ENCODE measurements at places on chromosomes 4 and X.

GRCh38 chr4:146846882-146847281 is 98.8 kb downstream of the TTC29 start:
- no peak for DNase-seq

- DNase-seq = no peak
Measured at GRCh38 chr4:5960252-5960880, 57.9 kb downstream of the C4orf50 start.

DNA sequence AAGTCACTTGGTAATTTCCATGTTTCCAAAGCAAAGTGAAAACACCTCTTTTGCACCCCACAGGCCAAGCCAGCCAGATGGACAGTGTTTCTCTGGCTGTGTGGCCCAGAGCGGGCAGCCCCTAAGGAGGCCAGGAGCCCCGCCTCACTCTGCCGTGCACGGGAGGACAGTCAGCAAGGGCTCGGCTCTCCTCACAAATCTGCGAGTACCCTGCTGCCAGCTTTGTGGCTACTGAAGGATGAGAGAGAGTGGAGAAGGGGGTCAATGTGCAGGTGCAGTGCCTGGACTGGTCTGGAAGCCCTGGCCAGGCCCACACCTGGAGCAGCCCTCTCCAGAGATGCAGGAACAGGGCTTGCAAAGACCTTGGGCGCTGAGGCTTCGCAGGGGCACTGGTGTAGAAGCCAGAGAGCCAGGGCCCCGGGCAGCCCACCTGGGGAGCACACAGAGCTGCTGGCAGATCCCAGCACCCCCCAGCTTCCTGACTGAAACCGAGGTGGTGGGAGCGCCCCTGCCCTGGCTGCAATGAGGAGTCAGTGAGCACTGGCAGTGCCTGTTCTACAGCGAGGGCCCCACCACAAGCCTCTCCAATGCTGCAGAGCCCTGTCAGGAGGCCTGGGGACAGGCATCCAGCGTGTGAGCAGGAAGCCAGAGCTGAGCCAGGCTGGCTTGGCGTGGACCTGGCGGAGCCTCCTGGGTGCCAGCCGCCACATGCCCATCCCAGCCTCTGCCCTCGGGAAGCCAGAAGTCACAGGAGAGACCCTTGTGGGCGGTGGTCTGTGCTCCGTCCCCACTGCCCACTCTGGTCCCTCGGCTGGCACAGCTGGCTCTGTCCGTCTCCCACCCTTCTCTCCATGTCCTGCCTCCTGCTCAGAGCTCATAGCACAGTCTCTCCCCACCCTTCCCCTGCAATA is 3.9 kb downstream of the SPON2 start:
- no peak for DNase-seq

DNA sequence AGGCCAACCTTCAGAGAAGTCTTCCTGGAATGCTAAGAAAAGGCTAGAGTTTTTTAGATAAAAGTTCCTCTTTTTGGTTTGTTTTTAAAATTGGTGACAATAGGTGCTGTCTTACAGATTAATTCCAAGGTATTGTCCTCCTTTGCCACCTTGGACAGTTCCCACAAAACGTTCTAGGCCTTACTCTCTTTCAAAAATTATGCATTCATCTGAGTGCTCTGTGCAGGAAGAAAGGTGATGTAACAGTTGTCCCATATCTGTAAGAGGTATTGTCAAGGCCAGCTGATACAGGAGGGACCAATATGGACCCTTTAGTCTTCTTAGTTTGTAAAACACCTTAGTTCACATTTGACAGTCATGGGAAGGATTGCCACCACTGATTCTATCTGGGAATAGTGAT is 15.9 kb upstream of the CXCL5 start:
- no peak for DNase-seq

DNA sequence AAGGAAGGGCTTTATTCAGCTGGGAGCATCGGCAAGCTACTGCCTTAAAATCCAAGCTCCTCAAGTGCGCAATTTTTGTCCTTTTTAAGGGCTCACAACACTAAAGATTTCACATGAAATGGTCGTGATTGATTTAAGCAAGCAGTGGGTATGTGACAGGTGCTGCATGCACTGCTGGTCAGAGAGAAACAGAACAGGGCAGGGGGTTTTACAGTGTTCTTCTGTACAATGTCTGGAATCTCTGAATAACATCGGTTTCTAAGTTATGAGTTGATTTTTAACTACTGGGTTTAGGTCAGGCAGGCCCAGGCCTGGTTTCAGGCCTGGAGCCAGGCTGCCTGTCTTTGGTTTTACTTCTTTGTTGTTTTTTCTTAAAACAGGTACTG is 6.0 kb downstream of the UGT2B17 start:
- no peak for DNase-seq

DNA sequence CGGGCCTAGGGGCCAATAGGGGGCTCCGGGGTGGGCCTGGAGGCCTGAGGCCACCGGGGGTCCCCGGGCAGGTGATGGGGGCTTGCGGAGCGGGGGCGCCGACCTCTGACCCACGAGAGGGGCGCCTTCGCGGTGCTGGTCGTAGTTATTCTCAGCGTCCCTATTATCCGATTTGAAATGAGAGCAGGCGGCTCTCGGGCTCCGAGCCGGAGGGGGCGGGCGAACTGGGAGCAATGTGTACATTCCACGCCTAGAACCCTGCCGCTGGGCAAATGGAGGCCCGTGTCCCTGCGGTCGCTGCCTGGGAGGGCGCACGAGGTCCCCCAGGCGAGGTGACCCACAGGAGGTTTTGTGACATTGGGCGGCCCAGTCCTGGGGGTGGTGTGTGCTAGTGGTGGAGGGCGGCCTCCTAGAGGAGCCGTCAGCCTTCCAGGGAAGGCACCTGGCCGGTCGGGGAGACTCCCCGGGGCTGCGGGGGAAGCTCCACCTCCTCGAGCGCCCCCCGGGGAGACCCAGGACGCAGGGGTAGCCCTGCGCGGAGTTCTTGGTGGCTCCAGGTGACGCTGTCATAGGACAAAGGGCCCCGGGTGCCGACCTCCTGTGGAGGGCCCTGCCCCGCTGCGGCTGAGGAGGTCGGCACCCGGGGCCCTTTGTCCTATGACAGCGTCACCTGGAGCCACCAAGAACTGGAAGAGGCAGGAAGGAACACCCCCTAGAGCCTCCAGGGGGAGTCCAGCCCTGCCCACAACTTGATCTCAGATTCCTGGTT is 102.6 kb upstream of the PRKX start:
- peak; percentile 16 for DNase-seq

- no peak for DNase-seq
Measured at GRCh38 chrX:41198410-41198809, 113.2 kb downstream of the USP9X start.

- DNase-seq = no peak
Measured at GRCh38 chrX:50456712-50457484, 13.7 kb downstream of the DGKK start.

DNA sequence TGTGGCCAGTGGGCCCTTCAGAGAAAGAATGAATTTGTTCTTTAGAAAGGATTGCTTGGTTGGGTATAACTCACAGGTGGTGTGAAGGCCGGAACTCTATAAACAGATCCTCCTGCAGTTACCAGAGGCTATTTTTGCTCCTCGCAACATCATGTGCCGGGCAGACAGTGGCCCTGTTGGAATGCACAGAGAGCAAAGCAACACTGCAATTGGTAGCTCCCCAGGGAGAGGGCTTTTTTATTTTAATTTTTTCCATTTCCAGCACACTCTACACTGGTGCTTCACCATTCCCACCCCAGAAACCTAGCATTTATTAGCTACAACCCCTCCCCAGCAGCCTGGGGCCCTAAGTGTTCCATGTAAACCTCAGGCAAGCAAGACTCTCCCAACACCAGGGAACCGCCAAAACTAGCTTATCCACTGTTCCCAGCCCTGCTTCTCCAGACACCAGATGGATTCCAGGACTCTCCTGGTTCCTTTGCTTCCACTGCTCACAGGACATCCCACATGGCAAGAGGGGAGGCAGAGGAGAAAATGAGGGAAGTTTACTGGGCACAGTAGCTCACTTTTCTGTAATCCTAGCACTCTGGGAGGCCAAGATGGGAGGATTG is 75.1 kb upstream of the TMEM164 start:
- DNase-seq = no peak

DNA sequence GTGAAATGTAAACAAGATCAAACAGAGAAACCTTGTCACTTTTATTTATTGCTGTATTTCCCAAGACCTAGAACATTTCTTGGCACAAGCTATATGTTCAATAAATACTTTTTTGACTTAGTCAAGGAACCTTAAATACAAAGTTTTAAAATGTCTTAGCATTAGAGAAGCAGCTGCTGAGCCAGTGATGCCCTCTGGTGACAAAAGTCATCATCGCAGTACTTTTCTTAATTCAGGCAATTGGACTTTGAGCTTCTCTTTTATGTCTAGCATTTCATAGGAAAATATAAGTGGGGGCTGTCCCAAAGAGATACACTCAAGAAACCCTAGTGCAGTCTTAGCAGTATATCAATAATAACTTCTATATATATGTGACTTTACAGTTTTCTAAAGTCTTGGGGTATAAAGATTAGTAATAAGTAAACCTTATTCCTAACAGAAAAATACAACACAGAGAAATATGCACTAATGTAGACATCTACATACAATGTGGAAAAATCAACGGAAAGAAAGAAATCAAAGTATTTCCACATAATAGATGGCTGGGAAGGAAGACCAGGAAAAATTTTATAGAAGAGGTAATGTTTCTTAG is 118.4 kb downstream of the DTHD1 start:
- no peak for DNase-seq

- DNase-seq = peak; percentile 65
Measured at GRCh38 chrX:87517571-87518141, at the start of gene KLHL4. Gene KLHL4 (plus strand): TSS chrX:87517802. CDS start chrX:87517894, 92 bp downstream.

- DNase-seq = no peak
Measured at GRCh38 chr4:29560452-29560851, 1159.7 kb upstream of the PCDH7 start.

DNA sequence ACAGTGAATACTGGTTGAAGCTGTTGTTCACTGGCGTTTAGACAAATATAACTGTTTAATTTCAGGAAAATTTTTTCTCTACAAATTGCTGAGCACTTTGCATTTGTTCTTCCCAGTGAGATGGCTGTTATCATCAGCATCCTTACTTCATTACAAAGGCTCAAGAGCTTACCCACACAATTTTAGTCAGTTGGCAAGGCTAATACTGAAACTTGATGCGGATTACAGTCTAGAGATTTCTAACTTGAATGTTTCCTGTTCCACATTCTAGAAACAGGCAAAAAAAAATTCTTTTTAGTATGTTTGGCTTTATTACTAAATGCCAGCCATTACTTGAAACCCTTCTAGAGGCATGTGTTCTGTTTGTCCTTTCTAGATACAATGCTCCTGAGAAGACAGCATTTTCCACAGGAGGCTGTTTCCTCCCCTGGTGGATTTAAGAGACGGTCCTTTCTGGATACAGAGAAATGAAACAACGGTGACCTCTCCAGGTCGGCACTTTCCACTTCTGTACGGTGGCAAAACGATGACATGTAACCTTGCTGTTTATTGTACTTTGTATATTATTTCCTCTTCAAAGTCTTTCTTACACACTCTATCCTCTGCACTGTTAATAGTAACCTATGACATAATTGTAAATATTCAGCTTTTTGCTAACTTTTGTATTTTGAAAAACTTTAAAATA is 80.9 kb downstream of the RFC1 start:
- no peak for DNase-seq

- DNase-seq = no peak
Measured at GRCh38 chrX:123626962-123627361, 105.9 kb downstream of the THOC2 start.

DNA sequence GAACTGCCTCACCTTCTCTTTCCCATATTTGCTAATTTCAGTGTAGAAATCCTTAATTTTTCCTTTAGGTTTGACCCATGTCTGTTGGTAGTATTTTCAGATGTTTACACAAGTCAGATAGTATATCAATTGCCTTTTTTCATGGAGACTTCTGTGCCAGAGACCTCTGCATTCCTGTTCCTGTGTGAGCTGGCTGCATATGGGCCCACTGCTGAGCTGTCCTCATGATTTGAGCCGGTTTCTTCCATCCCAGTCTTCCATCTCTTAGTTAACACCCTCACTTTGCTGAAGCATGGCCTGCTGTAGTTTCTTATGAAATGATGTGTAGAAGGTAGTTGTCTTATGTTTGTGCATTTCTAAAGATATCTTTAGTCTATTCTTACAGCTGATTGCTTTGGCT is 40.0 kb downstream of the CDS1 start:
- no peak for DNase-seq

- DNase-seq = no peak
Measured at GRCh38 chr4:74738464-74739143, 55.7 kb downstream of the BTC start.

DNA sequence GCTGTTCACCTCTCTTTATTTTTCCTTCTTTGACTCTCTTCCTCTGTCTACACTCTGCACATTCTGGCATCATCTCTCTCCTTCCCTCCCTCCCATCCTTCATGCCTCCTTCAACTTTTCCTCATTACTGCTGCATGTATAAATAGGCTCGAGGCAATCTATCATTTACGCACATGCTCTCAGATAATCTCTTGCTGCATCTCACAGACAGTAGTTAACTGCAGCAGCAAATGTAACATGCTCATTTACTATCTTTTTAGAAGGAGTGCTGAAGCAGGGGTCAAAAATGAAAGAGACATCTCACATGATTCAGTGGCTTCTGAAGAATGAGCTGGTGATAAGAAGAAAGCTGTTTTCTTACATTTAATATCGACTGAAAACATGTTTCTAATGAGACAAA is 127.7 kb downstream of the RASL11B start:
- DNase-seq = no peak

DNA sequence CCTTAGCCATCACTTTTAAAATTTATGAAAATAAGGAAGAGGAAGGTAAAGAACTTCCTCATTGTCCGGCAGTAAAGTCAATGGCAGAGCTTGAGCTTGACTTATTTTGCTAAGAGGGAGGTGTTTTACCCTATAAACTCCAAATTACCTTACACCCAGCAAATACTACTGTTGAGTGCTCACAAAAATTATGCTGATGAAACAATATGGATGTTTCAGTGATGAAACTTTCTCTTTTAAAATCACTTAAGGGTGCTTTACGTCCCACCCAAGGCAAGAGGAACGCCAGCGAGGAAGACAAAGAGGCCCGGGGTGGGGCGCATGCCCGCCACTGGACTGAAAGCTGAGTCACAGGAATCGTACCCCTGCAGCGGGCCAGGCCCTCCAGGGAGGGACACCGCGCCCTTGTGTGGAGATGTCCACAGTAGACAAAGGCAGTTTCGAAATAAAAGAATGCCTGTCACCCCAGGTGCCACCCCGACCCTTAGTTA is 560 bp upstream of the TMSB4X start:
- DNase-seq = peak; percentile 30

DNA sequence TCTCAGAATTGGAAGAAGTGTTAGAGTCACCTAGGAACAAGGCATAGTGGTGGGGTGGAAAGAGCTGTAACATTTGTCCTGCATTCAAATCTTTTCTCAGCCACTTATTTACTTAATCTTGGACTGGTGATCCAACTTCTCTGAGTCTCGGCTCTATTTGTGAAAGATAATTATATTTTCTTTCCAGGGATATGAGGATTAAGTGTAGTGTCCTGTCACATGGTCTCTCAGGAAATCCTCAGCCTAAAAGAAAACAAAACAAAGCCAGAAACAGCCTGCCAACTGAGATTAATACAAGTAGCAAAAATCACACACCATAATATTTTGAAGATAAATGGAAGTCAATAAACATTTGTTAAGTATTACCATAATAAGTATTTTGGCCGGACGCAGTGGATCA is 33.3 kb upstream of the ETNPPL start:
- no peak for DNase-seq

Data from kidney capillary endothelial cell (primary cell).